ENCODE measurements at places on chromosomes 6 and 20.

DNA sequence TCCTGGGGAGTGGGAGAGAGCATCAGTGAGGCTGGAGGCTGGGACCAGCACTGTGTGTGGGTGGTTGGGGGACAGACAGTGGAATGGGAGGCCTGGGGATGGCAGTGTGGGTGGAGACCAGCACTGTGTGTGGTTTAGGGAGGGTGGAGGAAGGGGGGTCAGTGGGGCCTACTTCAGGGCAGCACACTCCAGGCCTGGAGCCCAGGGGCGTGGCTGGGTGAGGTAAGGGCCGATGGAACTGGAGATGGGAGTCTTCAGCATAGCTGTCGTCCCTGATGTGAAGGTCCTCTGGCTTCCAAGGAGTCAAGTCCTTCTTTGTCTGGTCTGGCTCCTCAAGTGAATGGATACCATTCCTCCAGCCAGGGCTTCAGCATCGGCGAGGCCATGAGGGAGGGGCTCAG, 18.6 kb downstream of the KCNK17 start:
- DNase-seq: no peak

- no peak for DNase-seq
Measured at GRCh38 chr20:22282696-22283095, 301.7 kb downstream of the FOXA2 start.

- DNase-seq: no peak
Measured at GRCh38 chr6:43840490-43841218, 70.6 kb downstream of the VEGFA start.

GRCh38 chr20:55488593-55488992, 516.7 kb downstream of the CBLN4 start:
- DNase-seq: no peak

DNA sequence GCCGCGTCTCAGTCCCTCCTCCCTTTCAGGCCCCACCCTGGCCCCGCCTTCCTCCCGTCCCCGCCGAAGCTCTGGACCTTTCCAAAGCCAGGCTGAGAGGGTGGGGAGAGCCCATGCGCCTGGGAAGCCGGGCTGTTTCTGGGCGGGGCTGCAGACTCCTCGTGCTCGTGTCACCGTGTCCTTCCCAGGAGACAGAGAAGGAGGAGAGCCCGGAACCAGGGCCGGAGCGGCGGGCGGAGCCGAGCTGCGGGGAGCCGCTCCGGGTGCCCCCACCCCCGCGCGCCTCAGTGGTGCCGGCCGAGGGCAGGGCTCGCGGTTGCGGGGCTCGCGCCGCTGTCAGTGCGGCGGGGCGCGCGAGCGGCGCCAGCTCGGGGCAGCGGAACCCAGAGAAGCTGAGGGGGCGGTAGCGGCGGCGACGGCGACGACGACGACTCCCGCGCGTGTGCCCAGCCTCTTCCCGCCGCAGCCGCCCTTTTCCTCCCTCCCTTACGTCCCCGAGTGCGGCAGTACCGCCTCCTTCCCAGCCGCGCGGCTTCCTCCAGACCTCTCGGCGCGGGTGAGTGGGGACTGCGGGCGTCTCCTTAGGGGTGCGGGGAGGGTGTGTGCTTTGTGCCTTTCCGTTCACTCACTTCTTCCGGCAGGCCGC, at the start of gene RALY:
TSS of gene RALY (plus strand) at position 336 of the 646 bp plus-strand sequence. CDS start 78,164 bp downstream, outside the sequence.
- peak; percentile 85 for DNase-seq

DNA sequence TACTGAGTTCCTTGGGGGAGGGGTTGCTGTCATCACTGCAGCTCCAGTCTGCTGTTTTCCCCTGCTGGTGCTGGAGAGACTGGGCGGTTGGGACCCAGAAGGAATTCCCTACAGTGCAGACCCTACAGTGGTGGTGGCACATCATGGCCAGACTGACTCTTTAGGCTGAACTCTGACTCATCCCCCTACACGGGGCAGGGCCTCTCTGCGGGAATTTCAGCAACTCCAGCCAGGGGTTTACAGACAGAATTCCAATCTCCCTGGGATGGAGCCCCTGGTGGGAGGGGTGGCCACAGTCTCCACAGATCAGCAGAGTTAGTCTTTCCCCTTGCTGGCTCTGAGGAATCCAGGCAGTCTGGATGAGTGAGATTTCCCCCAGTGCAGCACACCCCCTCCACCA, 46.9 kb upstream of the MAPK13 start:
- no peak for DNase-seq

- no peak for DNase-seq
Measured at GRCh38 chr20:7151676-7152470, 384.4 kb downstream of the BMP2 start.

GRCh38 chr6:47792216-47792733, 10.4 kb downstream of the OPN5 start:
- DNase-seq: no peak

- no peak for DNase-seq
Measured at GRCh38 chr6:40227735-40228134, 293.5 kb upstream of the MOCS1 start.

- no peak for DNase-seq
Measured at GRCh38 chr6:32170294-32170693, 5.6 kb downstream of the AGPAT1 start.

DNA sequence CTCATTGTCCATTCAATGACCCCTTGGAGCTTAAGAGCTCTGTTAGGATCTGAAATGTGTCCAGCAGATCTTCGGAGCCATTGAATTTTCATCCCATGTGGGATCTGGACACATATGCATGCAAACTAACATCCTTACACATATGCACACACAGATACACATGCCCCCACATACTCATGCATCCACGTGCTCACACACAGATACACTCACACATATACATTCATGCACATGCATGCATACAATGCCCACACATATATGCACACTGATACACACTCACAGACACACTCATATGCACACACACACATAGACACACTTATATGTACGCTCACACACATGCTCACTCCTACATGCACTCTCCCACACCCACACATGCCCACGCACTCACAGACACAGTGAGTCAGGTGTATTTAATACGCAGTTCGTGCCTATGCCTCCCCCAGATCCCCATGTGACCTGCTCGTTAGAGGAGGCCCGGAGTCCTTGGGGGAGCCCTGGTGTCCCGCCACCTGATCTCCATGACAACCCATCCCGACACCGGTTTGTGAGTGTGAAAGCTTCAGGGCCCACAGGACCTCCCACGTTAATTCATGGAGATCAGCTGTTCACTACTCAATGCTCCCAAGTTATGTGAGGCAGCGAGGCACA, 121.9 kb upstream of the SULF2 start:
- DNase-seq: no peak

- no peak for DNase-seq
Measured at GRCh38 chr6:56995347-56995902, 40.5 kb downstream of the BEND6 start.

DNA sequence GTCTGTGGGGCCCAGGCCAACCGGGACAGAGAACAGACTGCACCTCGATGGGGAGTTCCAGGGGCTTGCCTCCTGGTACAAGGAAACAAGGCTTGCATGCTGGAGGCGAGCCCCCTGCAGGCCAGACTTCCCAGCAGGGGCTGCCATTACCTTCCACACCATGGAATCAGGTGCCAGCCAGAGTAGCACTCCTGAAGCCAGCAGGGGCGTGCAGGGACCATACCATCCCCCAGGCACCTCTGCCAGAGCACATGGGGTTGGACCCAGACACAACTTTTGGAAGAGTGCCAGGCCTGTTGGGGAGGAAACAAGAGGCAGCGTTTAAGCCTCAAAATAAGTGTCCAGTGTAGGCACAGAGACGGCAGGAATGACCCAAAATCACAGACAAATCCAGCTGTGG, 6.5 kb downstream of the DDO start:
- no peak for DNase-seq

- DNase-seq: peak; percentile 78
Measured at GRCh38 chr20:38152175-38152620, 12.9 kb downstream of the TGM2 start.

- DNase-seq: no peak
Measured at GRCh38 chr6:45556828-45557227, 179.1 kb upstream of the SUPT3H start.

GRCh38 chr6:75118925-75119515, 86.8 kb downstream of the COL12A1 start:
- no peak for DNase-seq
